ENCODE measurements at places on chromosomes 13 and 19.

DNA sequence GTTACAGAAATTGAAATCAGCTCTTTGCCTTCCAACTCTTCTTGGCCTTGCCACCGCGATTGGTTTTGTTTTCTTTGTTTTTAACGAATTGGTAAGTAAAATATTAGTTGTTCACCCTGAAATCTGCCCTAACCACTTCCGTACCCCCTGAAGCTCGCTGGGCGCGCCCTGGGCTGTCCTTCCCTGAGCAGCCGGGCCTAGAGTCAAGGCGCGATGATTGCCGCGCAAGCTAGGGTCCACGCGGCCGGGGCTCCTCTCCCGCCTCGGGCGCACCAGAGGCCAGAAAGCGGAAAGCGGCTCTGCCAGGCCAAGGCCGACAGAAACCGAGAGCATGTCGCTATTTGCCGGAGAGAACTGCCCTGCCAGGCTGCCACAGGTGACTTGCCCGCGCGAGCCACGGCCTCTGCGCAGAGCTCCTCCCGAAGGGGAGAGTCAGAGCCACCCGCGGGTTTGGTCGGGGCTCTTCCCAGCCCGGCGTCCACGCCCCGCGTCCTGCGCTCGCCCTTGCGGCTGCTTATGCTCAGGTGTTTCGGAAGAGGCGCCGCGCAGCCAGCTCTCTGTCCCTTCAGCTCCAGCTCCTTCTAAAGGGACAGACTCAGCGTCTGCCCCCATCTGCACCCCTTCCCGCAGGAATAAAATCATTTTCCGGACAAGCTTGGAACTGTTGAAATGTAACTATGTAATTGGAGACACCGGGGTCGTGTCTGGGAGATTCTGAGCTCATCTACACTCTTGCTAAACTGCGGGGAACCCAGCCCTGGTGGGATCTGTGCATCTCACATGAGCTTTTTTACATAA lies 6.6 kb upstream of the CDX2 start:
- DNase-seq: no peak

DNA sequence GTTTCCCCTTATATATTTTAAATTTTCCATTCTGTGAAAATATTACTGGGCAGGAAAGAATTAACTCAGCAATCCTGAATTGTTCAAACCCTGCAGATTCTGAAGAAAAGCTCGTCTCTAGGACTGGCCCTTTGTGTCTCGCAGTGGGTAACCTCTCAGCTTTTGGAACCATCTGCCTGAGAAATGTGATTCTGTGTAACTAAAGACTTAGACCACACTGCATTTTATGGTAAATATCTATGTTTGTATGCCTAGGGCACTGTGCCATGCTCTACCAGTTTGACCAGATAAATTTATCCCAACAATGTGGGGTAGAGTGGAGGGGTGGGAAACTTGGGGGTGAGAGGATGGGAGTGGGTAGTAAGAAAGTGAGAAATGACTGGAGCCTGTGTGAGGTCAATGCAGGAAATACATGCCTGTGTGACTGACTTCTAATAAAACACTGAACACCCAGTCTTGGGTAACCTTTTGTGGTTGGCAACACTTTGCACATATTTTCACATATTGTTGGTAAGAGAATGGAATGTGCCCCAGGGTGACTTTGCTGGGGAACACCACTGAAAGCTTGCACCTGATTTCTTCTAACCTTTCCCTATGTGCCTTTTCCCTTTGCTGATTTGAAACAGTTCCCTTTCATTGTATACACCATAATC lies 1181.9 kb downstream of the OLFM4 start:
- no peak for DNase-seq

- no peak for DNase-seq
Measured at GRCh38 chr13:113135281-113135760, 12.7 kb downstream of the F10 start.

DNA sequence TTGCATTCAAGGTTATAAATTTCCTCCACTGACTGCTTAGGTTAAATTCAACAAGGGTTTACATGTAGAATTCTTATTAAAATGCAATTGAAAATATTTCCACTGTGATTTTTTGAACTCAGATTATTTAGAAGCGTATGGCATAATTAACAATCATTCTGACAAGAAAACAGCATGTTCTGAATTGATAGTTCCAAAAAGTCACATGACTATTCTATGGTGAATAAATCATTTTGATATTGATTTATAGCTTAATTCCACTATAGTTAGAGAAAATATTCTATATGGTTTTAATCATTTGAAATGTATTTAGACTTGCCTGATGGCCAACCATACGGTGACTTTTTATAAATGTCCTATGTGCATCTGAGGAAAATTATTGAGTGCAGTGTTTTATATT lies 3.0 kb downstream of the ZNF577 start:
- no peak for DNase-seq

- DNase-seq: no peak
Measured at GRCh38 chr19:53945441-53945840, 17.3 kb upstream of the CACNG8 start.

DNA sequence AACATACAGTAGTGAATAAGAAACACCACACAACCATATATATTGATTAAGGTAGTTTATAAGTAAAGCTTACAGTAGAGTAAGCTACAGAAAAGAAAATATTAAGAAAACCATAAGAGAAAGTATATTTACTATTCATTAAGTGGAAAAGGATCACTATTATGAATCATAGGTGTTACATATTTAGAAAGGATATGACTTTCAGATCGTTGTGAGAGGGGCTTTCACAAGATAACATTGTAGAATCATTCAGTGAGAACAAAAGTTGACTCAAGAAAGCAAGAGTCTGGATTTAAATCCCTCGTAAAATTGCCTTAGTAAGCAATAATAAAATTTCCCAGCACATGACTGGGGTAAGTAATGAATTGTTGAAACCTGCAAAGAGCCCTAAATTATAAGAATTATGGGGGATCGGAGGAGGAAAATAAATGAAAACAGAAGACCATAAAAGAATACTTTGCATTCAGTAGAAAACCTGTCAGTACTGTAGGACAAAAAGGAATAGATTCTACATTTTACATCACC lies 6.0 kb downstream of the UFM1 start:
- DNase-seq: no peak

DNA sequence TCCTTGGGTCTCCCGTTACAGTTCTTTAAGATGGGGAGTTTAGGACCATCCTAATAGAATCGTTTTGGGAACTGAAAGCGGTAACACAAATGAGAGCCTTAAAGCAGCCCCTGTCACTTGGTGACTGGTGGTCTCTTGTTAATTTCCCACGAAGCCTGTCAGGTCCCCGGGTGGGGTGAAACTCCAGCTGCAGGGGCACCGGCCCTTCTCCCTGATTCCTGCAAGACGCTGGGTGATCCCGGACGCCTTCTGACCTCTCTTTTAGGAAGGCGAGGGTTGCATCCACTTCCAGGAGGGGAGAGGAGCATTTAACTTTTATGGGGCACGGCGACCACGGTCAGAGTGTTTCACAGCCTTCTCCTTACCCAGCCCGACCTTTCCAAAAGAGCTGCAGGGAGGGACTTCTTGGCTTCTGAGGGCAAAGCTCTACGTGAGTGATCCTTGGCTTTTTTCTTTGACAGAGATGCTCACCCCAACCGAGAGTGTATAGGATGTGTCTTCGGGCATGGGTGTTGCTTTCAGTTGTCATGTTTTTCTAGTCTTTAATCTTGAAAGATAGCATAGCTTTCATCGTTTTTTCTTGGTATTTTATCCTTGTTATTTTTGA lies 688 bp downstream of the ZNF225 start:
- DNase-seq: no peak

DNA sequence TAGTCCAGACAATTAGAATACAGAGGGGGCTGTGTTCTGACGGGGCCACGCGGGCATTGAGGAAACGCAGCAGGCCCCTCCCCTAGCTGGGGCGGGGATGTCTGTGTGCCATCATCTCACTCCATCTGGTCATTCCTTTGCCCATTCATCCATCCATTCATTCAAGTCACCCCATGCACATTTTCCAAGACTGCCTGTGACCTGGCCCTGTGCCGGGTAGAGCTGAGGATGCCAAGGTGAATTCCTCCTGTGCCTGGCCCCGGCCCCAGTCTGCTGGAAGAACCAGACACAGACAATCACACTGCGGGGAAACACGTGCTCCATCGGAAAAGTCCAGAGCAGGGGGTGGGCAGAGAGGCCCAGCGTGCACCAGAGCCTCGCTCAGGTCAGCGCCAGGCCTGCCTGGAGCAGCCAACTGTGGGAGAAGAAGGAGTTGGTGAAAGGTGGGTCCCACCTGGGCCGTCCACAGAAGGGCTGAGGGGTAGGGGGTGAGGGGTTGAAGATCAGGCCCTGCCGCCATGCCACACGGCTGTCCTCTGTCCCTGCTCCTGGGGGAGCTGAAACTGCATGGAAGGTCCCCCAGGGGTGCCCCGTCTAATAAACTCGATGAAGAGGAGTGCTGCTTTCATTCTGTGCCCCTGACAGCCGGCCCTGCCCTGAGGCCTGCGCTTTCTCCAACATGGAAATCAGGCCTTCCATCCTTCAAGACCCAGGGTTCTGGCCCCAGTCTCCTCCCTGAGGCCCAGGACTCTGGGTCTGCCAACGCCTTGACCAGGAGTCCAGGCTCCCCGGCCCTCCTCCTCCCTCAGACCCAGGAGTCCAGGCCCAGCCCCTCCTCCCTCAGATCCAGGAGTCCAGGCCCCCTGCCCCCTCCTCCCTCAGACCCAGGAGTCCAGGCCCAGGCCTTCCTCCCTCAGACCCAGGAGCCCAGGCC lies 1.6 kb upstream of the CACNG6 start:
- DNase-seq: no peak

- no peak for DNase-seq
Measured at GRCh38 chr13:50586414-50587083, 256.9 kb downstream of the DLEU7 start.

DNA sequence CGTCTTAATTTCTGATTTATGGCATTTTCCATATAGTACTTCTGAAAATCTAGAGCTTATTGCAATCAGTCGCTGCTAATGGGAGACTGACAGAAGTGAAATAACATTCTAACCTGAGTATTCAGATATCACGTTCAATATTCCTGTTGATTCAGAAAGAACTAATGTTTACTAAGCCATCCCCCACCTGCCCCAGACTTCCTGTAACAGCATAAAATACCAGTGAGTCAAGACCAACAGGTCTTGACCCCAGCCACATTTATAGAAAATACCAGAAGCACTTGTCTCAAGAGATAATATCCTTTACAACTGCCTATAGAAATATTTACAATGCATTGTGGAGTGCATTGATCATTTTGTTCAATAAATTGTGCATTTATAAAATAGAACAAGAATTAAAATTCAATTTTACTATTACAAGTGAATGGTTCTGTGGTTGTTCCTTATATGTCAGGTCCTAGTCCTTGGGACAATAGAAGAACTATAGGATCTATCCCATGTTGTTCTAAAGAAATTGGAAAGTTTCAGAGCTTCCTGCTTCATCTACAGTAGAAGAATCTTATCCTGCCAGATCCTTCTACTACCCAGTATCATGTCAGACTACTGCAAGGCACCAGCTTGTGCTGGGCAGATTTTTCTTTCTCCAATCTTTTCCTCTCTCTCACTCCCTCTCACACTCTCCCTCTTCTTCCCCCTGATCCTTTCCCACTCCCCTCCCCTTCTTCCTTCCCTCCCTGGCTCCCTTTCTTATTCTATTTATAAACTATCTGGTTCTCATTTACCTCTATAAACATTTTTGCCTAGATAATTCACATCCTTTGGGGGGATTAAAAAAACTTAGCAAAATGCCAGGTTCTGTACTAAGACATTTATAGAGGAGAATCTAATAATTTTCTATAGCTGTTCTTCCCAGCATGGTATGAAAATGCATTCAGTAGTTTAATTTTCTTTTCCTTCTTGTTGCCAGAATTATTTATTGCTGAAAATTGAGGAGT lies 629.9 kb downstream of the DIAPH3 start:
- DNase-seq: no peak

DNA sequence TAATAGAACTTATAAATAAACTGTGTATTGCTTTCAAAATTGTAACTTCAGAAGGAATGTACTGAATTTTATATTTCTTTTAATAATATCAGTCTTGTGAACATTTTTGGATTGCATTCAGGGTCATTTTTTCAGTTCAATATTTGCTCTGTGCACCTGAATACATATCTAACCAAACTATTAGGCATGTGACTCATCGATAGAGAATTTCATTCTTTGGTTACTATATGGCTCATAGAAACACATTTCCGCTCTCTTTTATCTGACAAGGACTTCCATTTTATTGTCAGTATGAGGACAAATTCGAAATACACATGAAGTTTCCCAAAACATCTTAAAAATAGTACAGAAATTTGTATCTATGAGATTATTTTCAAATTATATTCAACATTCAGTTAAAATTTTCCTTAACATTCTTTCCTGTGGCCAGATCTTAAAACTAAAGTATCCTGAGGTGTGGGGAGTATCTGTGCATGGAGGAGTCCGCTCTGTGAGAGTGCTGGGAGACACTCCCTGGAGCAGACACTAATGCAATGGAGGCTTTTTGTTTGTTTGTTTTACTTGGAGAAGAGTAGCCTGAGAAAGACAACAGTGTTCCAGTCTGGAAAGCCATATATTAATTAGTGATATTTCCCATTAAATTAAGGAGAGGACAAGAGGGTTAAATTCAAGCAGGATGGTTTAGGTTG lies 483.6 kb downstream of the PCDH20 start:
- no peak for DNase-seq

DNA sequence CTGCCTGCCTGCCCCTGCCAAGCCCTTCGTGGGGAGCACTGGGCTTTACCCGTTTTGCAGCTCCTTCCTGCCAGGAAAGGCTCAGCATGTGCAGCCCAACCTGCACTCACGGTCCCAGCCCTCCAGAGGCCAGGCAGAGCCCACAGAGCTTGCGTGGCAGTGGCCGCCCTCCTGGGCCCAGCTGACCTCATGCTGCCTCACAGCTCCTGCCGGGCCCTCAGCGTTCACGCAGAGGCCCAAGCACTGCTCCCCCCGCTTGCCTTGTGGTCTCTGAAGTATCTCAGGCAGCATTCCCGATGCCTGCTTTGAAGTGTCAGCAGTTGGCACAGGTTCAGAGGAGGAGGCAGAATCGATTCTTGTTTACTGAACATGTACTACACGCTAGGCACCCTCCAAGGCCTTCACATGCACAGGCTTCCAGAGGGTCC lies 32.5 kb downstream of the CAPN12 start:
- DNase-seq: no peak

GRCh38 chr19:44816301-44816700 lies 7.4 kb downstream of the BCAM start:
- no peak for DNase-seq

- no peak for DNase-seq
Measured at GRCh38 chr19:54281007-54281728, at the start of gene LILRB2. Gene LILRB2 (minus strand): TSS chr19:54281110. CDS start chr19:54280496, 614 bp downstream.

- DNase-seq: no peak
Measured at GRCh38 chr19:8041531-8041931, 11.0 kb upstream of the CCL25 start.

- DNase-seq: no peak
Measured at GRCh38 chr13:87554045-87554444, 117.1 kb upstream of the SLITRK5 start.

GRCh38 chr13:113846636-113847318 lies 17.1 kb downstream of the GAS6 start:
- DNase-seq: no peak

- DNase-seq: no peak
Measured at GRCh38 chr19:53870485-53870844, 2.8 kb downstream of the MYADM start.
